ENCODE measurements at places on chromosomes 5 and 9.

- DNase-seq = no peak
Measured at GRCh38 chr9:90515510-90515909, 127.1 kb downstream of the DIRAS2 start.

DNA sequence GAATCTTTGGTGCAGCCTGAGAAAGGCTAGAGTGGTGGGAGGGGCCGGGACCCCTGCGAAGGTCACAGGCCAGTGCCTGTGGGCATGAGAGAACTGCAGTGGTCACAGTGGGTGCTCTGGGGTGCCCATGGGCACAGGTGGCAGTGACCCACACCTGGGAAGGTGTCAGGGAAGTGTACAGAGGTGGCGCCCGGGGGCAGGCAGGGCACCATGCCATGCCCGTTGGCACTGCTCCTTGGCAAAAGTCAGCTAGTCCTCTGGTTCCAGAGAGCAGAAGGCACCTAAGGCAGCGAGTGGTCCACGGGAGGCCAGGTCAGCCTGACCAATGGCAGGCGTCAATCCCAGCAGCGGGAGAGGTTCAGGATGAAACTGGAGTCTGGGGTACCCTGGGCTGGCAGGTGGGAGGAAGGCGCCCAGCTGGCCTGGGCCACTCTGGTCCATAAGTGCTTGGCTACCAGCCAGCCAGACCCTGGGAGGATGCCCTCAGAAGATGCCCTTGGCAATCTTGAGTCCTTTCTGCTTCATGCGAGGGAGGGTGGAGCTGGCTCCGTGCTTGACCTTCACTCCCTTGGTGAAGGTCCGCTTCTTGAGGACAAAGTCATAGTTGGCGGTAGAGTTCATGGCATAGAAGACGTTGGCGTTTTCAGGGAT lies 22.8 kb downstream of the RALGDS start:
- DNase-seq = no peak

DNA sequence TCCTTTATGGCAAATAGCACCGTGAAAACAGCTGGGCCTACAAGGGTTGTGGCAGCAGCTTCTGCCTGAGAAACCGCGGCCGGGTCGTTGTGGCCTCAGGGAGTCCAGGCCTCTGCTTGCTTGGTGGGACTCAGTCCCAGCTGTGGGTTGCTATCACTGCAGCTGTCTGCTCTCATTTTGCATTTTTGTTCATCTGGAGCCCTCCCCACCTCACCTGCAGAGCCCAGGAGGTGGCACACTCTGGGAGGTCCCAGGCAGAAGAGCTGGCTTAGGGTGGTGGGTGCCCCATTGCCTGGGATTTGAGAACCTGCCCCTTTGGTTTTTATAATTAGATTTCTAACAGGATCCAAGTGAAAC lies 138.4 kb downstream of the GADD45G start:
- DNase-seq = no peak

DNA sequence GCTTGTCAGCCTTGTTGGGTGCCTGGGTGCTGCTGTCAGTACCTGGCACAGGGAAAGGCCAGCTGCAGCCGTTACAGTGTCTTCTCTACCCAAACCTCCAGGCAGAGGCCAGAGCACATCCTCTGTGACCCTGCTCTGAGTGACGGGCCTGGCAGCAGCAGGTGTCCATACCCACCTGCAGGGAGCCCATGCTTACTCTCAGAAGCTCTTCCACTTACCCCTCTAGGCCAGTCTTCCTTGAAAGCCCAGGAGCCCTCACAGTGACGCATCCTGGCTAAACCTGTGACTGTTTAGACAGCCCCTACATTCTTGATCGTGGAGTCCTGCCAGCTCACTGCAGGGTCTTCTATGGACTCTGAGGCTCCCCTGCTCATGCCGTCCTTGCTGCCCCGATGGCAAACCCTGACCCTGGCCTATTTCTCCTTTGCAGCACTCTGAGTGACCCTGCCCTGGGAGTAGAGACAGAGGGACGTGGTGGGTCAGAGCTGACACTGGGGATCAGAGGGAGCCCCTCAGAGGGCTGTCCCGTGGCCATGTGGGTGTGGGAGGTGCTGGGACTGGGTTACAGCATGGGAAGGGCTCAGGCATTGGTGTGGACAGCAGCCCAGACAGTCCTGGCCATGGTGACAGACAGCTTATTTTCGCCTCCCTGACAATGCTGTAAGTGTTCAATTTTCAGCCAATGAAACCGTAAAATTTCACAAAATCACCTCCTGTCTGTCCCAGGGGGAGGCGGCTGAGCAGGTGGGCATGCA lies 67.6 kb upstream of the RNF130 start:
- no peak for DNase-seq

GRCh38 chr9:13555989-13556500 lies 276.6 kb upstream of the MPDZ start:
- no peak for DNase-seq

DNA sequence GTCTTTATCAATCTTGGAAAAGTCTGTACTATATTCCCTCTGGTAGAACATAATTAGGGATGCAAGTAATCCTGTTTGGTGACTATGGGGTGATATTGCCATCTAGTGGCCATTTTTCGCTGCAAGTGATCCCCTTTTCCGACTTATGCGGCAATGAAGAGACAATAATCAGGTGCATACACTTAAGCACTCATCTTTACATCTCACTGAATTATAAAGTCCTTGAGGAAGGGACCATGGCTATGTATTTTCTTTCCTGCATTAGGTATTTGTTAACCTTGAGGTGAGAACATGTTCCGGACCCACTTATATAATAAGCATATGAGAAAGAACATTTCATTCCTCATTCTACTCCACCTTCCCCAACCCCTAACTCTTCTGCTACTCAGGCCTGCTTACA lies 19.6 kb upstream of the LIX1 start:
- DNase-seq = no peak
